ENCODE measurements at places on chromosomes 6 and 20.
A peak's percentile ranks its signal among the peaks of the same experiment; 100 is the strongest.

DNA sequence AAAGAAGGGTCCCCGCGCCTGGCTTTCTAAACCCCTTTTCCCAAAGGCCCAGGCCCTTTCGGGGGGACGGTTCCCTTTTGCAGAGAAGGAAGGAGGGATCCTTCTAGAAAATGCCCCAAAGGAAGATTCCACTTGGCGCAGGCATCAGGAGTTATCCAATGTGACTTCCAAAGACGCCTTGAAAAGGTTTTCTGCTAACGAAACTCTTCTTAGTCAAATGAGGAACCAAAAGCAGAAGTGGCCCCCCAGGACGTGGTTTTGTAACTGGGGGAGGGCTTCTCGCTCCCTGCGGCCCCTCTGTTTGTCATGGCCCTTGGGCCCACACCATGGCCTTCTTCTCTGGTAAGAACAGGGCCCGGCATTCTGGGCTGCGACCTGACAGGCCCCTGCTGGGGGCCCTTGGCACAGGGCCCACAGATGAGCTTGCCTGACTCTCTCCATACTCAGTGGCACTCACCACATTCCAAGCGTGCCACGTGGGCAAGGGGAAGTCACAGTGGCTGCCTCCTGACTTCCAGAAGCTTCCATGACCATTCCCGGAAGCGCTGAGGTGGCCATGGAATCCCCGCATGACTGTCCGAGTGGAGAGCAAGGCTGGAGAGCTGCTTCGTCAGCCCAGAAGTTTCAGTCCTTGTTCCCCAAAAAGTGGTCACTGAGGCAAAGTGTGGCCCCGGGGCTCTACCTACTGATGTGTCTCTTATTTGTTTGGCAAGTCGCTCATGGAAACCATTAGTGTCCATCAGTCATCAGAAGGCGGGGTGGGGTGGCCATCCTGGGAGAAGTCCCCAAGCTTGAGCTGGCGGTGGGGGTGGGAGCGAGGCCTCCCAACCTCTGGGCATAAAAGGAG lies 834 bp upstream of the CTSZ start:
- DNase-seq = no peak

DNA sequence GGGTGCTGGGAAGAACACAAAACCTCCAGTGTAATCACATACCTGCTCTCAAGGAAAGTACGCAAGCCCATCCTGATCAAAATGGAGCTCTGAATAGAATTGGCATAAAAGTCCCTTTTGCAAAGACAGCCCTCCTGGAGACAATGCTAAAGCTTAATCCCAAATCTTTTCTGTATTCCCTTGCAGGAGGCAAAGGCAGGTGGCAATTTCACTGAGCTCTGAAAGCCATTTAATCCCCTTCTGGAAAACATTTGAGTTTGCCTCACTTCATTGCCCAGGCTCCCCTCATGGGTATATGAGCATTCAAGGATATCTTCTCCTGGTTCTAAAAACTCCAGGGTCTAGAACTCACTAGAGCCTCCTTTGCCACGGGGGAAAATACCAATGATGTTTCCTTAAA lies 310.2 kb upstream of the CNR1 start:
- DNase-seq = no peak

GRCh38 chr20:50331469-50332363 lies 141.1 kb downstream of the CEBPB start:
- no peak for DNase-seq

DNA sequence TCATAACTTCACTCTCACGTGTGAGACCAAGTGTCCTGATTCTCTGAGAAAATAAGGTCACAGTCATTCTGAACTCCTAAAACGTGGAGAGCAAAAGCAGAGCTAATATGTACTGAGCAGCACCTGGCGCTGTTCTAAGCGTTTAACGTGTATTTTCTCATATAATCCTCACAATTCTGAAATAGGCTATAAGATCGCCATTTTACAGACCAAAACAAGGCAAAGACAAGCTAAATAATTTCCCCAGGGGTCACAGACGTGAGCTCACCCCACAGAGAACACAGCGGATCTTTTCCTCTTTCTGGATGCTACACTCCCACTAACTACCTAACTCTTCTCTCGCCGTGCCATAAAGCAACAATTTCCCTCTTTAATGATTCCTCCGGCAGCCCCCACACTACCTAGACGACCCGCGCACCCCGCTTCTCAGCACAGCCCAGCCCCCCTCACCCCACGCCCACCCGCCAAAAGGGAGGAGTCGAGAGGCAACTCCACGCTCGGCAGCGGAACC lies 636 bp downstream of the SUPT3H start:
- no peak for DNase-seq

- DNase-seq = no peak
Observed at GRCh38 chr20:675453-676314, at the start of gene SCRT2. SCRT2 (minus strand) TSS chr20:675802; CDS start chr20:675601, 201 bp downstream.

DNA sequence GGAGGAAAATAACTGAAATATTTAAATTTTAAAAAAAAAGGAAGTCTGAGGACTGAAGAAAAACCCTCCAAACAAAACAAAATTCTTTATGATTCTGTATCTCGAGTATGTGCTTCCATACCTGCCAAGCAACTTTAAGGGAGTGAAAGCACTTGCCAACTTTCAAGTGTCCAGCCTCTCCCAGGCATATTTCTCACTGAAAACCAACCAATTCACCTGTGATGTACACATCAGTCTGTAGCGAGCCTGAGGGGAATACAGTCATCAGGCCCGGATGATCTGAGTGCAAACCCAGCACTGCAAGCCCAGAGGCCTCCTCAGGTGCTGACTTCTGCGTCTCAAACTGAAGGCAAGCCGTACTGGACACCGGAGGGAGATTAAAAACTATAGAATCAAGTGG lies 164.8 kb upstream of the NT5E start:
- DNase-seq = no peak

DNA sequence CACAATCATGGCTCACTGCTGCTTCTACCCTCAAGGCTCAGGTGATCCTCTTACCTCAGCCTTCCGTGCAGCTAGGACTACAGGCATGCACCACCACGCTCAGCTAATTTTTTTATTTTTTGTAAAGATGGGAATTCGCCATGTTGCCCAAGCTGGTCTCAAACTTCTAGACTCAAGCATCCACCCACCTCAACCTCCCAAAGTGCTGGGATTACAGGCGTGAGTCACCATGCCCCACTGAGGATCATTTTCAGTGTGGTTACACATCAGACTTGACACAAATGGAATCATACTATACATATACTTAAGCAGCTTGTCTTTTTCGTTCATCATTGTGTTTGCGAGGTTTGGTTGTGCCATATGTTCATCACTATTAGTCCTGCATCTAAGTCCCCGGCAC lies 26.6 kb downstream of the ZC3H12D start:
- DNase-seq = no peak

DNA sequence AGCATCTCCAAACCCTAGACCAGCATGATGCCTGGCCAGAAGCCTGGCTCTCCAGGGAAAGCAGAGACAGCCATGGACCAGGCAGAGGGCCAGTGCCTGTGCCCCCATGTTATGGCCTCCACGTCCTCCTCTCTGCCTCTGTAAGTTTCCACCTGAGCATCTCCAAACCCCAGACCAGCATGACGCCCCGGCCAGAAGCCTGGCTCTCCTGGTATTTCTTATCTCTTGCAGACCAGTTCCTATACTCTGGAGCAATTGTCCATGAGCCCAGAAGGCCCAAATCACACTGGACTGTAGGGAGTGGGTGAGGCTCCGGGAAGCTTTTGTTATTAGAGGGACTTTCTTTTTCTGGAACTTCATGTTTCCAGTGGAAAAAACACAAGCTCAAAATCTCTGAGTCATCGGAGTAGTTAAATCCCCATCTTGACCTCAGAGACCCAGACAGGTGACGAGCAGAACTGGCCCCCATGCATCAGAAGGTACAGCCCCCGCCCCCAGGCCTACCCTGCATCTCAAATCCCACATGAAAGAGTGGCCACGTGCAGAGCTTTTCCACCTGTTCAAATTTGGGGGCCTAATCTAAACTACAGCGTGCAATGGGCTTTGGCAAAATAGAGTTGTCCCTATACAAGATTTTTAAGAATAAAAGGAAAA lies 110.2 kb upstream of the FOXQ1 start:
- no peak for DNase-seq

- DNase-seq = no peak
Observed at GRCh38 chr20:6057691-6058090, 3.8 kb upstream of the LRRN4 start.

DNA sequence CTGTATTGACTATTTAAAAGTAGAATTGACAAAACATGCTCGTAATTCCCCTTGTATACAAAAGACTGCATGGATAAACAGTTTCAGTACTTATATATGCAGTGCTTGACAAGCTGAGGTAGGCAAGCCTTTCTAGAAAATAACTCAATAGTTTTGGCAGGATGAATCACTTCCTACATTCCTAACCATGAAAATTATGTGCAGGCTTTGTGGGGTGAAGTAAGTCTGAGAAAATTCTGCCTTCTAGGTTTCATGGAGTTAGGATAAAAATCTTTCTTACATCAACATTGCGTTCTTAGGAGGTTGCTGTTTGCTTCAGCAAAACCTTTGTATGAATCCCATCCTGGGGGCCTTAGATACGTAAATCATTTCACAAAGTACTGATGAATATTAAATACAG lies 801.4 kb upstream of the EYS start:
- no peak for DNase-seq

DNA sequence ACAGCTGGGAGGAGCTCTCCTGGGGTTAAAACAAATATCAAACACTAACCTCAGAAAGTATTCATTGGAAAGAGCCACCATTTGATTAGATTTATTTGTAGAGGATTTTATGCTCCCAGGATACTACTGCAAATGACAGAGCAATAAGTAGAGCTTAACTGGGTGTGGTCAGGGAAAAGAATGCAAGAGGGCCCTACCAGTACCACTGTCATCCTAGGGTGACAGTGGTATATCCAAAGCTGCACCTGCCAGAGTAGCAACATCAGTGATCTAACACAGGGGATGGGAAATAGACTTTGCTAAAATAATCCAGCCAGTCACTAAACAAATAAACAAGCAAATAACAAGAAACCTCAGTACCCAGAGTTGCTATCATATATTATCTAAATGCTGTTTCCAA lies 29.7 kb downstream of the ERGIC3 start:
- DNase-seq = no peak

DNA sequence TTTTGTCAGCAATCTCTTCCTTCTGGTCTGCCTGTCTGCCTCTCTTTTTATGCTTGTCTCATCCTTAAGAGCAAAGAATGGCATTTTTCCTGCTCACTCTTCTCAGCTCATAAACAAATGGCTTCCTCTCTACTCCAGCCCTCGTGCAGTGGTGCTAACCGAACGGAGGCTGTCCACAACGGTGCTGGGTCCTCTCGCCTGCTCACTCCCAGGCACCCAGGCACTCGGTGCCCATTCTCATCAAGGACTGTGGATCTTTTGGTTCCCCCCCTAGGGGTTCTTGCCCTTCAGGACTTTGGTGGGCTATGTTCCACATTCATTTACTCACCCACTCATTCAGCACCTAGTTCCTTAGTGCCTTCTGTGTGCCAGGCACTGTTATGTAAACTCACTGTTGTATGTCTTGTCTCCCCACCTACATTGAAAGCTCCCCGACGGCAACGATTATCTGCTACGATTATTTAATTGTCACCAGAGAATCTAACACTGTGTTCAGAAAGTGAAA lies 113.9 kb downstream of the FYN start:
- no peak for DNase-seq

DNA sequence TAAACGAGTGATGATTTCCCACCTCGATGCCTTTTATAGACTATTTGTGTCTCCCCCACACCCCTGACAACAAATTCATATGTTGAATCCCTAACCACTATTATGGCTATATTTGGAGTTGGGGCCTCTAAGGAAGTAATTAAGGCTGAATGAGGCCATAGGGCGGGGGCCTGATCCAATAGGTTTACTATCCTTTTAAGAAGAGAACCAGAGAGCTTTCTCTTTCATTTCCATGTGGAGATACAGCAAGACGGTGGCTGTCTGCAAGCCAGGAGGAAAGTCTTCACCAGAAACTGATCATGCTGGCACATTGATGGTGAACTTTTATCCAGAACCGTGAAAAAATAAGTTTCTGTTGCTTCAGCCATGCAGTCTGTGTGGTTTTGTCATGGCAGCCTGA lies 38.9 kb upstream of the CLIC5 start:
- no peak for DNase-seq

DNA sequence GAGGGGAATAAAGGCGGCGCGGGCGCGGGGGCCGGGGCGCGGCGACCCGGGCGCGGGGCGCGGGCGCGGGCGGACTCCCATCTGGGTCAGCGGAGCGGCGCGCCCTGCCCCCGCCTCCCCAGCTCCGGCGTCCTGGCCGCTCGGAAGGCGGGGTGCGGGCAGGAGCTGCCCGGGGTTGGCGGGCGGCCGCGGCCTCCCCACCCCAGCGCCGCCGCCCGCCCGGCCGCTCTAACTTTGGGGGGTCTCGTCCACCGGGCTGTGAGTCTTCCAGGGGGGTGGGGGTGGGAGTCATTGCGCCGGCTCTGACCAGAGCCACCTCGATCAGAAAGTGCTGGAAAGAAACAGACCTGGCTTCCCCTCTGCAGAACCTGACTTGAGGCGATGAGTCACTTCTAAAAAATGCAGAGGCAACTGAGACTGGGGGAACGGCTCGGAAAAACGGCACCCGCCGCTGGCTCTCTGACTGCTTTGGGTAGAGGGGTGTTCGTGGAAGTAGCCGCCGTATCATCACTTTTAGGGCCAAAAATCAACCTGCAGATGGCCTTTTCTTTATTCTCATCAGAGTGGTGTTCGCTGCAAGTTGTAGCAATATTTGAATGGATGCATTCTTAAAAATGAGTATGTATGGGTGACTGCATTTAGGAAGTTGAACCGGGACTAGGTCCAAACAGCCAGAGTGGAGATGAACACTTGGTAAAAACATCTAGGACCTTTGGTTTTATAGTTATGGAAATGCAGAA lies 667 bp downstream of the CAP2 start:
- peak; percentile 35 for DNase-seq

GRCh38 chr20:41135187-41135887 lies 2.0 kb upstream of the PLCG1 start:
- DNase-seq = peak; percentile 17

GRCh38 chr20:40860487-40860902 lies 168.1 kb upstream of the TOP1 start:
- no peak for DNase-seq

GRCh38 chr6:131946404-131946991 lies 4.7 kb downstream of the CCN2 start:
- DNase-seq = no peak

- DNase-seq = no peak
Observed at GRCh38 chr6:104226790-104227446, 632.8 kb downstream of the HACE1 start.

DNA sequence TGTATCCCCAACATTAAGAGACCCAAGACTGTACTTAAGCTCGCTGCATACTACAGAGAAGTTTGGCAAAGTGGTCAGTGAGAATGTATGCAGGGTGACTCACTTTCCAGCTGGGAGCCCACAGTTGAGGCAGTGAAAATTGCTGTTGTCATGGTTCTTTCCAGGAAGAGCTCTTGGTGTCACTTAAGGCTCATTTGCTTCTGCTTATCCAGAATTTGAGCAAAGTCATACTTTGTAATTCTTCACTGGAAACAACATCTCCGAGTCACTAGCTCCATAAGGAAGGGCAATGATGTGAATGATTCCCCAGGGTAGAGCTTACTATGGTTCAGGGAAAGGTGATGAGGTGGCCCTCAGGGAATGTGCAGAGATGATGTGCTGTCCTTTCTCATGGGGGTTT lies 65.4 kb upstream of the FBXL4 start:
- no peak for DNase-seq

- no peak for DNase-seq
Observed at GRCh38 chr6:83160167-83160566, 32.9 kb downstream of the PGM3 start.
